ENCODE measurements at places on chromosomes 6 and 20.

- DNase-seq, result peak; percentile 75
- no peaks in the 10 kb centered on the region for H3K36me3 ChIP-seq
- peak overlapping the region; percentile 64 for H3K4me3 ChIP-seq
- peaks cover 56% of the 10 kb centered on the region for H3K27me3 ChIP-seq
These were observed 109.8 kb downstream of the HFE start for GRCh38 chr6:26196846-26197635.

- H3K4me3 ChIP-seq, result no peak overlapping the region
- no peaks in the 10 kb centered on the region for H3K4me1 ChIP-seq
- H3K36me3 ChIP-seq, result no peaks in the 10 kb centered on the region
- DNase-seq, result peak; percentile 54
- H3K27ac ChIP-seq, result no peak overlapping the region
- H3K27me3 ChIP-seq, result no peaks in the 10 kb centered on the region
These were observed 77.7 kb downstream of the EFHC1 start for GRCh38 chr6:52497652-52498408.

GRCh38 chr6:4017834-4018170, 61.1 kb downstream of the FAM217A start:
- peak overlapping the region; percentile 96 for H3K27ac ChIP-seq
- peaks cover 14% of the 10 kb centered on the region for H3K36me3 ChIP-seq
- H3K4me1 ChIP-seq, result peaks cover 52% of the 10 kb centered on the region
- H3K4me3 ChIP-seq, result peak overlapping the region; percentile 59
- no peaks in the 10 kb centered on the region for H3K27me3 ChIP-seq
- no peak for DNase-seq

DNA sequence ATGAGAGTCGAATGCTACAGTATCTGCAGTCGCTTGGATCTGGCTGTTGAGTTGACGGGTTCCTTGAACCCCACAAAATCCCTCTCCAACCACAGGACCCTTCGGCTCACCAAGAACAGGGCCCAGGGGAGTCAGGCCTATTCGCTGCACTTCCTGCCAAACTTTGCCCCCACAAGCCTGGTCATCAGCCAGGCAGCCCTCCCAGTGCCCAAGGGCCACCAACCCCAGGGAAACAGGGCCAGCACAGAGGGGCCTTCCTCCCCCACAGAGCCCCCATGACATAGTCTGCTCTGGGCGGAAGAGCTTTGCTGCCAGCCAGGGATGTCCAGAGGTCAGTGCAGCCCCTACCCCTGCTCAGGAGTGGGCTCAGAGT, 34.5 kb upstream of the MRGBP start:
- peaks cover 66% of the 10 kb centered on the region for H3K27me3 ChIP-seq
- H3K36me3 ChIP-seq, result no peaks in the 10 kb centered on the region
- H3K4me1 ChIP-seq, result no peaks in the 10 kb centered on the region
- H3K27ac ChIP-seq, result no peak overlapping the region
- no peak for DNase-seq

- H3K27ac ChIP-seq, result no peak overlapping the region
- DNase-seq, result no peak
- H3K36me3 ChIP-seq, result peaks cover 13% of the 10 kb centered on the region
- peaks cover 8% of the 10 kb centered on the region for H3K4me1 ChIP-seq
These were observed 91.6 kb downstream of the PREX1 start for GRCh38 chr20:48736231-48736630.
